ENCODE measurements at places on chromosomes 13 and 19.

GRCh38 chr19:50649433-50650391 is at the start of gene C19orf81:
Gene C19orf81 (plus strand): TSS chr19:50649445. CDS start chr19:50649445, 0 bp downstream.
- no peak for DNase-seq

DNA sequence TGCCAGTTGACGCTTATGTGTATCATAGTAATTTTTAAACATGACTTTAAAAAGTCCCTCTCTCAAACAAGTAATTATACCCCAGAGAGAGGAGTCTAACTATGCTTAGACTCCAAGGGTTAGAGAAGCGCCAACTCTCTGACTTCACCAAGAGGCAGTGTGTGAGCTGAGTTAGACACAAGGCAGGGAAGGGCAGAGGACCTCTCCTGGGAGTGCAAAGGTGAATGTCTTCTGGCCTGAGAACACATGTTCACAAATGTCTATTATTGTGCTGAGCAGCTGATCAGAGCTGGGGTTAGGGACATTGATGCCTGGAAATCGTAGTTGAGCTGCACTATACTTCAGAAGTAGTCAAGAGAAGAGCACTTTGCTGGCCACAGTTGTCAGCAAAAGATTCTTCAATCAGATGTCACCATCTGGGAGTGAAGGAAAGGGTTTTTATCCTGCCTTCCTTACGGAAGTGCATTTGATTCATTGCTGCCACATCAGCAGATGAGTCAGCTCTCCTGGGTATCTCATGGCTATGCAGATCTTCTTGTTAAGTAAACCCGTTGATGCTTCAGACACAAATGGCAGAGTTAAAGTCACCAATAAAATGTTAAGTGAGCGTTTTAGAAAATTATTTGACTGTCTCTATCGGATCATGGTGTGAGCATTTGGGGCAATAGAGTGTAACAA is 283.2 kb upstream of the ARGLU1 start:
- DNase-seq, result no peak

- DNase-seq, result no peak
Observed at GRCh38 chr19:53131085-53131590, 1.6 kb downstream of the ZNF415 start.

DNA sequence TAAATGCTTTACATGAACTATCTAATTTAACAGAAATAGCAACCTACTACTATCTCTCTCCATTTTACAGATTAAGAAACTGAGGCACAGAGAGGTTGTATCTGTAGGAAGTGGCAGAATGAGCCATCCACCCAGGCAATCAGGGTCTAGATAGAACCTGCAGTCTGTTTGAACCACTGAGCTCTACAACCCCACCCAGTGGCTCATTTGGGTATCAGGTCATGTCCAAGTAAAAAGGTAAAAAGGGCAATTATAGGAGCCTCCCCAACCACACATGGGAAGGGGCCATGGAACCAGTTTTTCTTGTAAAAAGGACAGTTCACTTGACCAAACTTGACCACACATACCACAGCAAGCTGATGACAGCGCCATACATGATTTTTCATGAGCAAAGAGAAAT is 92.9 kb upstream of the SGCG start:
- DNase-seq, result no peak

DNA sequence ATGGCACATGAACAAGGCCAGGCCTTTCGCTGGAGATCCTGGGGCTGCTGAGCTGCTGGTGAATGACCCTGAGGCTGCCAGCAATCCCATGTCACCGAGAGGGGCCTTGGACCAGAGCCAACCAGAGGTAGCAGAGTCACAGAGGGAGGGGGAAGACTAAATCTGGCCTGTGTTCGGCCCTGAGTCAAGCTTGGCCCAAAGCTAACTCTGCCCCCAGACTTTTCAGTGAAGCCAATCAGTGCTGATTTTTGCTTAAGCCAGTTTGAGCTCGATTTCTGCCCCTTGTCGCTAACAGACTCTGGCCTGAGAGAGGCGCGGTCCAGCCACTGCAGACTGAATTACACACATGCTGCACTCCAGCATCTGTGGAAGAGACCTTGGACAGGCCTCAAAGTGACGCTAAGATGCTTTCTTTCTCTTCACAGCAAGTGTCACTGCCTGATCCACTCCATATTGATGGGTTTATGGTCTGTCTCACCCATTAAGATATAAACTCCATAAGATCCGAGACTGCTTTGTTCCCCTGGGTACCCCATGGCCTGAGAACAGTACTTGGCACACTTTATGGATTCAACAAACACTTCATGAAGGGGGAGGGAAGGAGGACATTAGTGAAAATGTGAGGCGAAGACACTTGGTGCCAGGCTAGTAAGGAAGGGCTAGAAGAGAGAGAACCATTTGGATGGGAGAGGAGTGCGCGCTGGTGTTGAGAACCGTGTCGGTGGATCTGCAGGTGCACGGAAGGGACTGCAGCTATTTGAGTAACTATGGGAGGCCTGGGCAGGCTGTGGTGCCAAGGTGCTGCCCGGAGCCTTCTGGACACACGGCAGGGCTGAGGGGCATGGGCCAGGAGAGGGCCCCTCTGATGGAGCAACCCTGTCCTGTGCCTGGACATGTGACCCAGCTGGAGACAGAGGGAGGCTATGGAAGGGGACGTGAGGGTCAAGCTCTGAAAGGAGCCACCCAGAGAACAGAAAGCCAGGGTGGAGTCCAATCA is 17.6 kb downstream of the RANBP3 start:
- no peak for DNase-seq

DNA sequence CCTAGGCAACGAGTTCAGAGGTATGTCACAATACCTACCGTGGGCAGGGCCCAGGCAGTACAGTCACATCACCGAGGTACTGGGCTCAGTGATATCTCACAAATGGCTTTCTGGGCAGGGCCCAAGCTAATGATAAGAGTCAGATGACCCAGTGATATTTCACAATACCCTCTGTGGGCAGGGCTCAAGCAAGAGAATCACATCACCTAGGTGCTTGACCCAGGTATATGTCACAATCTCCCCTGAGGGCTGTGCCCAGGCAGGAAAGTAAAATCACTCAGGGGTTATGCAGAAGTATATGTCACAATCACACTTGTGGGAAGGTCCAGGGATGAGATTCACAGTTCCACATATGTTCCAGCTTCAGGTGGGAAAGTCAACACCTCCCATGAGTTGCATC is 45.3 kb downstream of the ZNF729 start:
- DNase-seq, result no peak

GRCh38 chr13:108044954-108045353 is 170.4 kb downstream of the LIG4 start:
- DNase-seq, result no peak

- no peak for DNase-seq
Observed at GRCh38 chr19:17528610-17529009, 17.2 kb downstream of the PGLS start.

DNA sequence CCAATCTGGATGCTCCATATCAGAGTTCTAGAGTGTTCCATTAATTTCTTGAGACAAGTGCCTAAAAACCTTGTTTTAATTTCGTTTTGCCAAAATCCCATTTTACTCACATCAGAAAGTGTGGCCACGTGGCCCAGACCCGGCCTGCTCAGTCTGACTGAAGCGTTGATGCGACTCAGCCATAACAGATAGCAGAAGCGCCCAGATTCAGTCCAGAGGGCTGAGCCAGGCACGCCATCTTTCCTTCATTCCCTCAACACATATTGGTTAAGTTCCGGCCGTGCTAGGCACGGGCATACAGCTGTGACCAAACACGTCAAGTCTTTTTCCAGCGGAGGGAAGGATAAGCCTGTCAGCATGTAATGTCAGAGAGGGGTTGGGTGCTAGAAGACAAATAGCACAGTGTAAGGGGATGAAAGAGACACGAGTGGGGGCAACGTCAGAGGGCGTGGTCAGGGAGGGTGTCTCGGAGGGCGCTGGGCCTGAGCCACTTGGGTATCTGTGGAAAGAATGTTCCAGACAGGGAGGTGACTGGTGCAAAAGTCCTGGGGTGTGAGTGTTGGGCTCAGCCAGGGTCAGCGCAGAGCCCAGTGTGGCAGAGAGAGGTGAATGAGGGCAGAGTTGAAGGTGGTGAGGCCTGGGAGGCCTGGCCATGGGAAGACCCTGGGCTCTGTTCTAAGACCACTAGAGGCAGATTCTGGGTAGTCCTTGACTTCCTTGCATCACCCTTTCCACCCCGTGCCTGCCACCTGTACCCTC is 3.1 kb downstream of the F10 start:
- no peak for DNase-seq

GRCh38 chr13:92530364-92530763 is 696.2 kb upstream of the GPC6 start:
- DNase-seq, result no peak

- DNase-seq, result no peak
Observed at GRCh38 chr19:7979559-7979958, 25.9 kb downstream of the ELAVL1 start.

DNA sequence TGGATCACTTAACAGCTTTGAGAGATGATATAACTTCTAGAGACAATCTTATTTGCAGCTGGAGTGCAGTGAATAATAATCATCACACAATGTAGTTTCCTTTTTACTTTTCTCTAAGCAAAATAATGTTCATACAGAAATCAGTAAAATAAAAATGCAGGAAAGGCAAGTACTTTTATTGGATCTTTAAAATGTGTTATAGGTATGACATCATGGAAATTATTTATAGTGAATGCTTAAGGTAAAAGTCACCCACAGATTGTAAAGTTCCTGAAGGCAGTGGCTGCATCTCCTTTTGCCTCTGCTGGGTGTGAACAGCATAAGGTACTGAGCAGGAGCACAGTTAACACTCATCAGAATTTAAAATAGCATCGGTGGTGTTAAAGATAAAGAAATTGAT is 17.3 kb upstream of the IL17D start:
- no peak for DNase-seq

DNA sequence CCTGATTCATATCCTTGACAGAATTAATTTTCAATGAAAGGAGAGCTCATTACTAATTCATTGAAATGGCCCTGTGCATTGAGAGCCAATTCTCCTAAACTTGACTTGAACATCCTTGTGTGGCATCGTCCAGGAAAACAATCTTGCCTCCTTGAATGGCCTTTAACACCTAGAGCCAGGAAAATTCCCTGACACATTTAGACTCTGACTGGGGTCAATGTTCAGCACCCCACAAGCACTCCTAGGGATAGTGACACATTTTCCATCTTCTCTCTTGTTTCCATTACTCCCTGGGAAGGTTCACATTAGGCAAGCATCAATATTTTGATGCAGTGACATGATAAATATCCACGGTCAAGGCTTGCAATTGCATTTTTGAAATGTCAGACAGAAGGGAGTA is 218.9 kb downstream of the LACC1 start:
- no peak for DNase-seq

DNA sequence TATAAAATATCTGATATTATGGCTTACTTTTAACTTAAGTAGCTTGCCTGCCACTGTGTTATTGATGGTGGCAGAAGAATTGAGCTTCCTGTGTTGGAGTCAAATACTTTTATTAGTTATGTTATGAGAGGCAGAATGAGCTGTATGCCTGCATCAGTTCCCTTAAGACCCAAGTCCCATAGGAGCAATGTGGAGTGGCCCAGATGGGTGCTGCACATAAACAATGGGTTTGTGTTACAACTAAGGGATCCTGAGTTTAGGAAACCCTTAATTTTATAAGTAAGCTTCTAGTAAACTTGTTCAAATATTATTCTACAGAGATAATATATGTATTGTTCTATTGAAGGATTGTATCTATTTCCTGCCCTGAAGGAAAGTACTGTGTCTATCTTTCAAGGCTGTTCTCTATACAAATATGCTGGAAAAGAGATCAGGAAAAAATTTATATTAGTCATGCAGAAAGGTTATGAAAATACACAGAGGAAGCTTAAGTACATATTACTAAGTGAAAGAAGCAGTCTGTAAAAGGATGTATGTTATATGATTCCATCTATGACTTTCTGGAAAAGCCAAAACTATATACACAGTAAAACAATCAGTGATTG is 2018.0 kb upstream of the PCDH20 start:
- no peak for DNase-seq

DNA sequence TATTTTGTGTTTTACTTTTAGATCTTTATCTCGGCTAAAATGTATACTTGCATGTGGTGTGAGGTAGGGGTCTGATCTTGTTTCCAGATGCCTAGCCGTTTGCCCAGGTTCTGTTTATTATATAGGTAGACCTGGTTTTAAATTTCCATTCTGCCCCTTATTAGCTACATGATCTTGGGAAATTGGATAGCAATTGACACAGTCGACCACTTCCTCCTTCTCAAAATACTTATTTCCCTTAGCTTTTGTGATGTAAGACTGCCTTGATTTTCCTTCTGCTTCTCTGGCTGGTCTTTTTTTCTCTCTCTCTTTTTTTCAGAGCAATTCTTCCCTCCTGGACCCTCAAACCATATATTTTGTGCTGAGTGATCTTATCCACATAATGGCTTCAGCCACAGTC is 3.0 kb upstream of the PGLYRP1 start:
- DNase-seq, result no peak

GRCh38 chr19:52735734-52736133 is 890 bp upstream of the ZNF611 start:
- no peak for DNase-seq

GRCh38 chr13:50365408-50366391 is 350.5 kb downstream of the KCNRG start:
- DNase-seq, result peak; percentile 29

GRCh38 chr13:112702341-112702985 is 12.6 kb downstream of the ATP11A start:
- DNase-seq, result no peak

DNA sequence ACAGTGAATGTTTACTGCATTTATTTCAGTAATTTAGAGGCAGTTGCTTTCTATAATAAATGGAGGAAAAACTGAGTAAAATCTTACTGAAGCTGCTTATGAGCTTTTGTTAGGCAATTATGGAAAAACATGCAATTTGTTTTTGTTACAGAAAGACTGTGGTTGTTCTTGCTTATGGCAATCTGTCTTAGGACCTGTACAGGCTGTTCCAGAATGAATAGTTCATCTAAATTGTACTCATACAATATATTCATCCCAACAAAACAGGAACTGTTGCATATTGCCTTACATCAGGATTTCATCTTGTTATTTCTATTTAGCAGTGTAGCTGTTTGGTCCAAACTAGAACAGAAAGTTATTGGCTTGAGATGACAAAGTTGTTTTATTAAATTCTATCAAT is 199.2 kb downstream of the NALCN start:
- DNase-seq, result no peak

- DNase-seq, result no peak
Observed at GRCh38 chr19:31220540-31220939, 128.7 kb downstream of the TSHZ3 start.

DNA sequence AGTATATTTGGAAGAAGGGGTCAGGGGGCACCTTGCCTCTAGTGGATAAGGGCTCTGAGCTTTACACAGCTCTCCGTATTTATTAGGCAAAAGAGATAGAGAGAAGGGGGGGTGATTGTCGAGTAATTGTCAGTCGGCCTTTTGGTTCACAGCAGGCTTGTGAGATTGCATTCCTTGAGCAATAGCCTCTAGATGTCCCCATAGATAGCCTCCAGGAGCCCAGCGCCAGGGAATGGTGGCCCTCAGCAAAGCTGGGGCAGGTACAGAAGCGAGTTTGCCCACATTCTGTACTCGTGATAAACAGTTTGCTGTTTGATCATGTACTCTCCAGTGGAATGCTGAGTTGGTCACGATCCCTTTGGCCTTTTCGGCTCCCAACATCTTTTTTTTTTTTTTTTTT is 4.6 kb downstream of the ZNF613 start:
- DNase-seq, result no peak

GRCh38 chr13:44848920-44849676 is 140.2 kb downstream of the NUFIP1 start:
- DNase-seq, result no peak

- no peak for DNase-seq
Observed at GRCh38 chr13:108924541-108924940, 295.1 kb downstream of the MYO16 start.

GRCh38 chr13:24108615-24108965 is 51.9 kb upstream of the SPATA13 start:
- no peak for DNase-seq

Data from stimulated activated CD4-positive, alpha-beta T cell treated with anti-CD3 and anti-CD28 coated beads, Interleukin-4, amount 100 ng/mL, for 1 hour (primary cell).